ENCODE measurements at places on chromosomes 5 and 9.

- no peak for DNase-seq
Observed at GRCh38 chr5:162323466-162323865, 255.9 kb downstream of the GABRG2 start.

DNA sequence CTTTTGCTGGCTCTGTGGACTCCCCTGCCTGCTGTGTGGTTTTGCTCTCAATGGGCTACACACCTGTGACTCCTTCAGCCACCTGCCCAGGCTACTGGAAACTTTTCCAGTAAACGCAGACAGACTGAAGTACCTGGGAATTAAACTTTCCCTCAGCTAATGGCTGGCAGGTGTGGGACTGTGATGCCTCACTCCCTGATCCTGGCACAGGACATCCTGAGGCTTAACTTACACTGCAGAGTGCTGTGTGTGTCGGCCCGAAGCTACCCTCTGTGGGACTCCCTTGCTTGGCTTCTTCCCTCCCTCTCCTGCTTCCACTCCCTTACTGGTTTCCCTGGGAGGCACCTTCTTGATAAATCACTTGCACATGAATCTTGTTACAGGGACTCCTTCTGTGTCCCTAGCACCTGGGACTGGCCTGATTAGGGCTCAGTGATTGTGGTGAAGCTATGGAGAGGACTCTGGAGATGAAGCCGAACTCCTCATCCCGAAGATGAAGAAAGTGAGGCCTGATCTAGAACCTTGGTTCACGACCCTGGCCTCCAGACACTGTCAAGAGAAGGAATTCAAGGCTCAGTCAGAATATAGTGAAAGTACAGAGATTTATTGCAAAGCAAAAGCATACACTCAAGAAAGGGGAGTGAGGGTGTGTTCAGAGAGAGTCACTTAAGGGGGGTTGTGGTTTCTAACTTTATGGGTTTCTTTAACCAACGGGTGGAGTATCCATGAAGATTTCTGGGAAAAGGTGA is 113.4 kb upstream of the ALDH1B1 start:
- DNase-seq = no peak

GRCh38 chr5:135498637-135498995 is 37.1 kb downstream of the NEUROG1 start:
- DNase-seq = no peak

- no peak for DNase-seq
Observed at GRCh38 chr5:156819967-156820581, 30.0 kb upstream of the PPP1R2B start.

DNA sequence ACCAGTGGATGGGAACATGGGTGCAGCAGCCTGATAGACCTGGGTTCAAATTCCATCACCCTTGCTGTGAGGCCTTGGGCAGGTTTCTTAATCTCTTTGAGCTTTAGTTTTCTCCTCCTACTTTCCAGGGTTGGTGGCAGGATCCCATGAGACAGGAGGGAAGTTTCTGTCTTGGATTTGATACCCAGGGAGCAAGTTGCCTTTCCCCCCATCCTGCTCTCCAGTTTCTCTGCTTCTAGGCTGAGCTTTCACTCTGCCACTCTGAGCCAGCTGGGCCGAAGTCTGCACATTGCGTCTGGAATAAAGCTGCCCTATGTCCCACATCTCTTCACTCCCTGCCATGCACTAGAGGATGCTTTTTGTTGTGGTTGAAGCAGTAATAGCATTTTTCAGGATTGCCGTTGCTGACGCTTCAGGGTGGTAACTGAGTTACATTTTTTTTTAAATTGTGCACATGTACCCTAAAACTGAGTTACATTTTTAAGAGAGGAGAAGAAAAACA is 40.5 kb upstream of the ANGPTL2 start:
- DNase-seq = no peak

- DNase-seq = no peak
Observed at GRCh38 chr5:66339896-66340295, 195.8 kb downstream of the SREK1 start.

DNA sequence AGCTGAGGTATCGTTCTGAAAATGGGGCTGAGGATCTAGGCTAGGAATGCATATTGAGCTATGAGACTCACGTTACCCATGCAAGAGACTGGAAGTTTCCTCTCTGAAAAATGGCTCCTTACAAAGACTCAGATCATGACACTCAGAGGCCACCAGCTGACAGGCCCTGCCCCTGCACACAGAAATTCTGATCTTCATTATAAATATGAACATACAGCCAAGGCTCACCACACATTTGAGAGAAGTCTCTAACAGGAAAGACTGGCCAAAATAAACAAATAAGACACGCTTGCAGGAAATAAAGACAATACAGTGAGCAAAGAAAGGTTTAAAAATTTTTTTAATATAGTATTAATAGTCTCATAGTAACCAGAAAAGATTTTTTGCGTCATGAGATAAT is 365.9 kb downstream of the NFIB start:
- DNase-seq = no peak

GRCh38 chr9:127316586-127317323 is 52.2 kb downstream of the GARNL3 start:
- DNase-seq = no peak

- no peak for DNase-seq
Observed at GRCh38 chr5:173317852-173318251, 10.4 kb downstream of the STC2 start.

DNA sequence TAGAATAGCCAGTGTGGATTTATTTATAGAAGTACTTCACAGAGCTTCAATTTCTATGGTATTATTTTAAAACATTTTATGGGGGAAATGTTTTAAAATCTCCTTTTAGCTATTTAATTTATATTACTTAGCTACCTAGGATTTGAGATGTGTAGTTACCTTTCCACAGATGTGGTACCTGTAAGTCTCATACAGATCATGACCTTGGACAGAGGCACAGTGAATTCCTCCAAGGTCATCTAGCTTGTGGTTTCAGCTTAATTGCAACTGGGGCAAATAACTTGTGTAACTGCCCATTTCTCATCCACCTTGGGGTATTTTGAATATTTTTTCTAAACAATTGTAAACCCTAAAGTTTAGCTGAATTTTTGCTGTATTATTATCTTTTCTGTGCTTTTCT is 89.2 kb downstream of the DMRTA1 start:
- no peak for DNase-seq

- DNase-seq = peak; percentile 75
Observed at GRCh38 chr5:88203981-88204750, 64.5 kb downstream of the TMEM161B start.

GRCh38 chr9:89177944-89178829 is at the start of gene SHC3:
Gene SHC3 (minus strand): TSS chr9:89178818. CDS start chr9:89178460, 358 bp downstream.
- peak; percentile 54 for DNase-seq

DNA sequence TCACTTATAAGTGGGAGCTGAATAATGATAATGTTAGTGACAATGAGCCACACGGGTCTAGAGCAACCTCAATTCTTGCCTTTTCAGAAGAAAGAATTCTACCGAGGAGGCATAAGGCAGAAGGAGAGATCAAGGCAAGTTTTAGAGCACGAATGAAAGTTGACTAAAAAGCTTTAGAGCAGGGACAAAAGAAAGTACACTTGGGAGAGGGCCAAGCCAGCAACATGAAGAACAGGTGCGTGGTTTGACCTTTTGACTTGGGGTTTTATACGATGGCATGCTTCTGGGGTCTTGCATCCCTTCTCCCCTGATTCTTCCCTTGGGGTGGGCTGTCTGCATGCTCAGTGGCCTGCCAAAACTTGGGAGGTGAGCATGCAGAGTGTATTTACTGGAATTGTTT is 12.5 kb upstream of the OXCT1 start:
- no peak for DNase-seq

DNA sequence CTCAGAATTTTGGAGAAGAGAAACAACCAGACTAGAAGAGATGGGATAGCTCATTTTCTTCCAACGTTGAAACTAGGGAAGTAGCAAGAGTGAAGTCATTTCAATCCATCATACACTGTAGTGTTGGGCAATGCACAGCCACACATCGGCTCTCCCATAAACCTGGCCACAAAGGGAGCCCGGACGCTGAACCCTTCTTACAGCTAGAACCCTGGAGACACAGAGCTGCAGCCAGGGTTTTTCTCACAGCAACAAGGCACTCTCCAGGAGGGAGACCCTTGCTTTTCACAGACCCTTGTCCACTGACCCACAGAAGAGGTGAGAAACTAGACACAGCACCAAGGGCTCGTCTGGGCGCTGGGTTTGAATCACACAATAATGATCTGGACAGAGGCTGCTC is 101.4 kb upstream of the FSTL4 start:
- DNase-seq = no peak

DNA sequence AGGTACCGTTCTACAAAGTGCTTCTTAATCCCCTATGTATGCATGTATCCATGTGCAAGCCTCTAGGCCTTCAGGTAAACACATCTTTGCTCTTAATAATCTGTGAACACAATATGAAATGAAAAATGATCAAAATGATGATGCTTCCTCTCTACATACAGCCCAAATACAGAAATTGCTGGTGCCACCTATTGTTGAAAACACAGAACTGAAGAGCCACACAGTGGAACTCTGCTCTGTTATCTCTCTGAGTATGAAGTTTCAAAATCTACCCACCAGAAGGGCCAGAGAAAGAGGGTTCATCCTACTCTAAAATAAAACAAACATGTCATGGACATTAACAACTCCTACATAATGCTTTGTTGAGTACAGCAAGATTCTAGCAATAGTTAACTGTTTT is 71.3 kb downstream of the GLIS3 start:
- DNase-seq = no peak

- DNase-seq = no peak
Observed at GRCh38 chr9:130766021-130766926, 68.8 kb upstream of the ABL1 start.

DNA sequence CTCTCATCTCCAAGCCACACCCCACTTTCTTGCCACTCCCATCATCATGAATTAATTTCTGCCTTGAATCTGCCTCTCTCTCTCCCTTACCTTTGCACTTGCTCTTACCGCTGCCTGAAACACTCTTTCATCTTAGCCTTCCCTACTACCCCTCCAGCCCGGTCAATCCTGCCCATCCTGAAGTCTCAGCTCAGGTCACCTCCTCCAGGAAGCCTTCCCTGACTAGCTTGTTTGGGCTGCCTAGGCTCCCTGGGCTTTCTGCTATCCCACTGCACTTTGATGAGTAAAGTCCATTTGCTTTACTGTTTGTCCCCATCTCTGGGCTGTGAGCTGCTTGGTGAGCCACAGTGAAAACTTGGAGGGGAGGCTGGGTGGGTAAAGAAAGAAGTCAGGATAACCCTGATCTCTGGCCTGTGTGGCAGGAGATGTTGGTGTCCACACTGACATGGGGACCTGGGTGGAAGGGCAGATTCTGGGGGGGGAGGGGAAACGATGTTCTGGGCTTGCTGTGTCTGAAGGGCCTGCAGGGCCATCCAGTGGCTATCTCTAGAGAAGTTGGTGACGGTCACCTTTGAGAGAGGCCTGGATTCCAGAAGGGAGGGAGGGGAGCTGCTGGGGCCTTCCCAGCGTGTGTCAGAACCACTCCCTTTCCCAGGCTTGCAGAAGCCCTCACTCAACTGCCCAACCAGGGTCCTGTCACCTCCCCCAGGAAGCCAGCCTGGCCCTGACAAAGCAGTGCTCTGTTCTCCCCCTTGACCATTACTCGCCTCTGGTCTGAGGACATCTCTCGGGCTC is 75.0 kb upstream of the DAB2IP start:
- DNase-seq = no peak

DNA sequence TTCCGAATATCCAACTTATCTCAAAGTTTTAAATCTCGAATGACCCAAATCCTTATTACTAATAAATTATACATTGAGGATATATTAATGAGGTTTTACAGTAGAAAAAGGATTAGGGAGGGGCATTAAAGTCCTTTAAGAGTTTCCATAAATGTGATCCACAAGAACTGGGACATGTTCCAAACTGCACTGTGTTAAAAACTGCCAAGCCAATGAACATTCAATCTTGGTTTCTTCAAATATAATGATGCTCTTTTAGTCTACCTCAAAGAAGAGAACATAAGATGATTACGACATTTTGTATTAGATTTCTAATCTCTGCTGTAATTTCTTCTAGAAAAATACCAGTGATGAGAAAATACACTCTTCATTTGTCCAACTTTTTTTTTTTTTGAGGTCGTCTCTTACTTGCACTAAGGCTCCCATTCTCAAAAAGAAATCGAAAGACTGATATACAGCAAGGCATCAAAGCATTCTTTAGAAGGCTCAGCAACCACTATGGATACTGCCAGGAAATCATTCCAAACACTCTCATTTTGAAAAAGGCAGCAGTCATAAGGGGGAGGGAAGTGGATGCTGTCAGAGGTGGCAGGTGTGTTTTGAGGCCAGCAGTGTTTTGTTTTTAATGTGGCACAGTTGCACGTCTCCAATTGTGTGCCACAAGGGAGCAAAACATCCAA is 1.7 kb downstream of the PTAR1 start:
- DNase-seq = no peak

DNA sequence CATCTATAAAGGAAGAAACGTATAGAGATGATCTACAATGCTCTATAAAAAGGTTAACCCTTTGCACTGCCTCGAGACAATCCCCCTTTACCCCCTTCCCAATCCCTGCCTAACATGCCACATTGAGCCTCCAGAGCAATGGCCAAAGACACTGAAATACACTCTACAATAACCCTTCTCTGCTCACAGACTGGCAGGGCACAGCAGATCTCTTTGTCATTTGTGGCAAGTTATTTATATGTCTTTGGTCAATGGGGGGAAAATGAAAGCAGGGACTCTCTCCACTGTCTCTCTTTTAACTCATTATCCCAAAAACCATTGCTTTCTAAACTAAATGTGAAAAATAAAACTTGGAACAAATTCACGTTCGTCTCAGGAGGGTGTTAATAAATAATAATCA is 51.7 kb downstream of the PTCH1 start:
- no peak for DNase-seq

- no peak for DNase-seq
Observed at GRCh38 chr9:125106285-125106893, 36.9 kb downstream of the SCAI start.

GRCh38 chr5:133252133-133252480 is 200.3 kb downstream of the HSPA4 start:
- no peak for DNase-seq

DNA sequence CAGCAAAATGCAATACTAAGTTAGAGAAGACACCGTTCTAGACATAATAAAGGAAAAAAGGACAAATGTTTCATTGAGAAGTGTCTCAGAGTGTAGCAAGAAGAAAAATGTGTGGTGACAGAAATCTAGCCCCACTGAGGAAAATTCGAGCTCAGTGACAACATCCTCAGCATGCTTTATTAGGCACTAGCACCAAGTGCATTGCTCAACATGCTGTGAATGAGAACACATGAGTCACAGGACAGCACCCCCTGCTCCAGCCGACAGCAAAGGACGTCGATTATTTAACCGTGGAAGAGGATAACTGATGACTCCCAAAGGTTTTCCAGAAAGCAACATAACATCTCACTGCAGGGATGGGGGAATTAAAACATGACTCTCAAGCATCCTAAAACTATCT is 182.7 kb downstream of the GNAQ start:
- no peak for DNase-seq

GRCh38 chr5:149039506-149039905 is 23.4 kb downstream of the SH3TC2 start:
- DNase-seq = no peak

GRCh38 chr9:93467462-93467861 is 14.1 kb upstream of the FAM120AOS start:
- peak; percentile 53 for DNase-seq
